Natural killer cell treated with Interleukin-12 subunit alpha and Interleukin-12 subunit beta and Interleukin-15 and Interleukin-18, amount 100 ng/mL, for 72 hours (primary cell): ENCODE measurements at places on chromosomes 4 and X. TPM values are rescaled to one million over a fixed set of nuclear protein-coding genes. Genes with fewer than 3 reads are reported as not detected.

CRLF2 gene
- total RNA-seq, result not detected

DNA sequence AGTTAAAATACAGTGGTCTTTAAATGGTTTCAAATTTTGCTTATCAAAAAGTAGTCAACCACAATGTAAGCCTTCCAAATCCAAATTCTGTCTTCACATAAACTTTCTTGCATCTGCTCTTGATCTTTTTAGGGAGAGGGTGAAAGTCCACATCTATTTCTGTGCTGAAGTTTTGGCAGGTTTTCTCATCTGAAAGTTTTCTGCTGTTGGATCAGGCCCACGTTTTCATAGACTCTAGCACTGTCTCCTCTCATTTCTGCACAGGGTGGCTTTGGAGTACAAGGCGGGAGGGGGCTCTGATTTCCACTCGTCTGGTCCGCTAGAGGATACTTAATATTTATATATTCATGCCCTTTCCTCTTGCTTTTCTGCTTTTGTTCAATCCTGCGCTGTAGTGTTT lies 18.1 kb upstream of the TMEM150C start:
- no peak for DNase-seq

- no peak for DNase-seq
Measured at GRCh38 chrX:140501940-140502468, 2.9 kb downstream of the SOX3 start.

DNA sequence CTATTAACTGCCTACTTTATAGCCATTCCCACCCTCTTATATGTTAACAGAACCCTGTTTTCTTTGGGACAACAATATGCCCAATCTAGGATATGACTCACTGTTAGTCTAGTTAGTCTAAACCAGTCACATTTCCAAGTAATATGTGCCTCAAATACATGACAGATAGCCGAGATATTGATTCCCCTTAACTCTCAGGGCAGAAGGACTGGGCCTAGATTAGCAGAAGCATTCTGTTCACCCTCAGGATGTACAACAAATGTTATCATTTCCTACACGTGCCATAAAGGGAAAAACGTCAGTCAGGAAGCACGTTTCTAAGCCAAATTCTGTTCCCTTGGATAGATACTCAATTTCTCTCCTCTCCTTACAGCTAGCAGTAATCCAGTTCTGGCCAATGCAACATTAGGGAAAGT lies 114.1 kb downstream of the SLC10A7 start:
- DNase-seq, result no peak

DNA sequence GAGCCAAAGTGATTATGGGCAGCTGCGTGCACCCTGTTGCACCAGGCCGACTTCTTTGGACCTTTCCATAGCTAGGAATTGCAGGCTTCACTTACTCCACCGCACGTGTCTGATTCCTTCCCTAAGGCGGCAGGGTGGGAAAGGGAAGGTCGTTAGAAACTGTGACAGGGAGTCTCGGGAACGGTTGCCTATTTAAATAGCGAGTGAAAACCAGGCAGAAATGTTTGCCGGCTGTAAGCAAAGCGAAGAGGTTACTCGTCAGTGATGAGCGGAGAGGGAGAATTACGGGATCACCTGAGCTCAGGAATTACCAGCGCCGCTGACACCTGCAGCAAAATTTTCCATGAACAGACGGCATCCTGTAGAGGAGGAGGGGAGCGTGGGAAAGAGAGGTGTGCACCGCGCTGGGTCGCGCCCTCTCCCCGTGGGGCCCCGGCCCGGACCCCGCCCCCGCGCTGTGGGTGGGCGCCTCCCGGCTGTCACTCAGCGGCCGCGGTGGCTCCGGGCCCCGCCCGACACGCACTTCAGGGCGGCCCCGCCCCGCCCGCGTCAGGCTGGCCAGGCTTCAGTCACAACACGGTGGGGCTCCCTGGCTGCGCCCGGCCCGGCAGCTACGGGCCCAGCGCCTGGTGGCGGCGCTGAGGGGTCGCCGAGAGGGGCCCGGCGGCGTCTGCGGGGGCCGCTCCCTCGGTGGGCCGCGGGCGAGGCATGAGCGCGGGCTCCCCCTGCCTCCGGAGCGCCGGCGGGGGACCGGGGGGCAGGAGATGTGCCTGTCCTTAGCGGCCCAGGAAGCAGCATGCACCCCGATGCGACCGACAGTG lies at the start of gene SNX25:
SNX25 (plus strand) TSS at position 568 of the 821 bp plus-strand sequence; CDS start at position 797, 229 bp downstream.
- peak; percentile 91 for DNase-seq

CCDC120 gene
- 5.3 TPM for total RNA-seq

GRCh38 chr4:141132072-141132708 lies 1.1 kb downstream of the RNF150 start:
- no peak for DNase-seq

PGAM4 gene
- not detected for total RNA-seq

WDFY3 gene
- 0.21 TPM for total RNA-seq

DNA sequence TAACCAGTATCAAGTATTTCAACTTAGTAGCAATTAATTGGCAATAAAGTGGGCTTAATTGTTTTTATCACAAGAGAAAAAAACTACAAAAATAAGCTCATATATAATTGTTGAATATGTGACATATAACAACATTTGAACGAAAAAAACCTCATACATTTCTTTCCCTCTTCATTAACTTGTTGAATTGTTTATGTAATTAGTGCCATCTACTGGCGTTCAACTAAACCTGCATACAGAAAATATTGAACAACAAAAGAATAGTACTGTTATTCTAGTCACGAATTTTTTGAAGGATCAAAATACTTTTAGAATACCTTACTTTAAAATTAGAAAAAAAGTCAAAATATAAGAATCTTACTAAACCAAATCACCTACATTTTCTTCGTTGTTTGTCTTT lies 586.5 kb upstream of the FTHL17 start:
- DNase-seq, result no peak

- no peak for DNase-seq
Measured at GRCh38 chr4:3323071-3323481, 30.3 kb downstream of the RGS12 start.

- no peak for DNase-seq
Measured at GRCh38 chr4:40340030-40340429, 4.9 kb downstream of the CHRNA9 start.

NOX1 gene
- not detected for total RNA-seq

DNA sequence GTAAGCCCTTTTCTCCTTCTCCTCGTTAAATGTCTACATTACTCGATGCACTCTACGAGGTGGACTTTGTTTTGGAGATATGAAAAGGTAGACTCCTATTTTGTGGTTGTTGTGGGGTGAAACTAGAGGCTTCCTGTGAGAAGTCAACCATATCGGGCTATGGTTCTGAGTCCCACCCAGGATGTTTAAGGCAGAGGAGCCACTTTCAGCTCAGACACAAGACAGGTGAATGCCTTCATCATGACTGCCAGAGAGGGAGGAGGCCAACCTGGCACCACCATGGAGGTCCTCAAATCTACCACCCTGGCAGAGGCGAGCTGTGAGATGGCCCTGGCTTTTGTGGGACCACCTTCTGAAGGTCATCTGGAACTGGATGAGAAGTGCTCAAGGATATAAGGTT lies 154.4 kb upstream of the KLF3 start:
- DNase-seq, result no peak

DNA sequence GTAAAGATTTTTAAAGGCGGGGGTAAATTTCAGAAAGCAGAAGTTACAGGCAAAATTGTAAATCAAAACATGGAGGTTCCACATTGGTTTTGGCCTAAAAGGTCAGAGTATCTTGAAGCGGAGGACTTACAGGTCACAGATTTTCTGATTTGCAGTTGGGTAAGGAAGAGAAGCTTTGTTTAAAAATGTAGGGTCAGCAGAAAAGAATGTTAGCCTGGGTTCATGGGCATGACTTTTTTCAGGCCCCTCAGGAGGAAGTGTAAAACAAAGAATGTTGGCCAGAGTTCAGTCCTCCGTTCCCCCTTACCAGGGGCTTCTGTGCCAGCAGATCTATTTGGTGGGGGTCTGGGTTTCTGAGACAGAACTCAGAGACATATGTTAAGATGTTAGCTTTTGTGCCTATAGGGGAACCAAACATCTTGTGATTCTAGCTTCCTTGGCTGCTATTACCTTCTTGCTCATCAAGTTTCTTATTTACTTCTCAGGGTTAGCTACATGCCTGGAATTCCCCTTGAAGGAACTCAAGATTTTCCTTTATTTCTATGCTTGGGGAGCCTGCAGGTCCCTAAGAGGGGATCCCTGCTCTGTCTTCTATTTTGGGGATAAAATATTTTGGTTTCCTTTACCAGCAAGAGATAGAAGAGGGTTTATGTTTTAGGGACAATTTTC lies 160.3 kb downstream of the ANK2 start:
- DNase-seq, result no peak

ETDA gene
- not detected for total RNA-seq

PCDH18 gene
- total RNA-seq, result not detected

UCP1 gene
- total RNA-seq, result not detected

DNA sequence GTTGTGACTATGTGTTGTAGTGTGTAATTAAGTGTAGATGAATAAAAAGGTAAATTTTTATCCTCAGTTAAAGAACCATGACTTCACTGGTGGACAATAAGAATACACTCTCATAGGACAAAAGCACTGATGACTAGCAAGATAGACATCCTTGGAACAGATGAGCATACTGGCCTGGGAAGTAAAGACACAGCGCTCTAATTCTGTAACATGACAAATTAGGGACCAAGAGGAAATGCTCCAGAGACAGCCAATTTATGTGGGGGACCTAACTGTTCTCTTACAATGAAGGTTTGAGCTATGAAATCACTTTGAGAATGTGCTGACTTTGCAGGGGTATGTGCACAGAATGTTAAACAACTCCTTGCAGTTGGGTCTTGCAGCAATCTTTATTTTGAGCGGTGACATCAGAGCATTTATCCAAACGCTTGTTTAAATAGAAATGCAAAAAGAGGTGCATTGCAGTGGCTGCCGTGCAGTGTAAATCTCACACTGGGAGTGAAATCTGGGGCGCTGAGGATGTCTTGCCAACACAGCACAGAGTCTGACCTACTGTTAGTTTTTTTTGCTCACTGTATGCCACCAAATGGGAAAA lies 109.3 kb downstream of the MAGEC2 start:
- no peak for DNase-seq

USP51 gene
- 0.45 TPM for total RNA-seq
